Stimulated activated CD4-positive, alpha-beta T cell treated with anti-CD3 and anti-CD28 coated beads, Interleukin-15, amount 100 ng/mL, for 48 hours (primary cell): ENCODE measurements at places on chromosomes 6 and 20.

DNA sequence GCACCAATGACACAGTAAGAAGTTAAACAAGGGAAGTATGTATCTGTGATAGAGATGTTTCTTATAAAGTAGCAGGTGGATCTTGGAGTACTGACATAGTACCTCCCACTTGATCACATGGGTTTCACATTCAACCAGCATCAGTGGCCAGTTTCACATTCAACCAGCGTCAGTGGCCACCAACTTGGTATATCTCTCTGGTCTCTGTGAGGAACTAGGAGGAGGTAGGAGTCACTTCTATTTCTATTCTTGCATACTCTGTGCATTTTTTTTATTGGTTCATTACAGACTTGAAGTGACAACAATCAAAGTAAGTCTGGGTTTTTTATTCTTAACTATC lies 200.3 kb upstream of the SIM1 start:
- no peak for DNase-seq

DNA sequence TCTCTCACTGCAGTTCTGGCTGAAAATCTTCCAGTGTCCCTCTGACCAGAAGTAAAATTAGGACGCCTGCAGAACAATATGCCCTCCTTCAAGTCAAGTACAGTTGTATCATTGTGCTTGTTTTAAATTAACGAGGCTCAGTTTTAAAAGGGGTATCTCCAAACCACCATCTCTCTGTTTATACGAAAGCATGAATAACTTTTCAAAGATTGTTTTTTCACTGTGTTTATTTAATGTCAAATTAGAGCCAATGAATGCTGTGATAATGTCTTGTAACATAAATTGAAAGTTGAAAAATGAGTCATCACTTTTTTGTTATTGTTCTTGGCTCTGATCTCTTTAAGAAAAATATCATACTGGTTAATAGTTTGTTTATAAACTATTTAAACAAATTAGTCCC lies 230.7 kb upstream of the THEMIS start:
- DNase-seq, result no peak

GRCh38 chr6:89506716-89507617 lies 74.0 kb downstream of the ANKRD6 start:
- DNase-seq, result no peak

DNA sequence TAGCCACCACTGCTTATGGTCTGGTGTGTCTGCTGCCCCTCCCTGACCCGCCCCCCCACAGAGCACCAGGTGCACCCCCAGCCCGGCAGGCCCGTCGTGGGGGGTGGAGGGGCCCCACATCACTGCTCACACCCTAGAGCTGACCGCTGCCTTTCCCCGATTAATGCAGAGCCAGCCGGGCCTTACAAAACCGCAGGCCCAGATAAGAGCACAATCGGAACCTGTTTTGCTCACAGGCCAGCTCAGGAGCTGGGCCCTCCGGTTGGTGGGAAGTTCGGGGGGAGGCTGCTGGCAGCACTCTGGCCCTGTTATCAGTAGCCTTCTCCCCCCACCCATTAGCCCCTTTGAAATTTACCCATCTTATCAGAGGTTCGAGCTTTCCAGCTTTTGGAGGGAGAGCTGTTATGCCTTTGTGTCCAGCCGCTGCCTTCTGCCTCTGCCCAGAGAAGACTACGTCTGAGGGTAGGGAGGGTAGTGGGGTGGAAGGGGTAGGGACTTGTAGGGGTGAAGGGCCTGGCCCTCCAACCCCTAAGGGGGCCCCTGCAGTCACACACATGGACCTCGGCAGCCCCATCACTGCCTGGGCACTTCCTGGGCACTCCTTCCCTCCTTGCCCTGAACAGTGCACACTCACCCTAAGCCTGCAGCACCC lies 6.9 kb upstream of the SPDEF start:
- no peak for DNase-seq

- no peak for DNase-seq
Observed at GRCh38 chr6:19554356-19555225, 282.6 kb upstream of the ID4 start.
